ENCODE measurements at places on chromosomes 16 and 17.

- H3K36me3 ChIP-seq, result no peaks in the 10 kb centered on the region
- H3K27me3 ChIP-seq, result no peaks in the 10 kb centered on the region
- no peaks in the 10 kb centered on the region for H3K4me1 ChIP-seq
- H3K4me3 ChIP-seq, result no peak overlapping the region
- no peak overlapping the region for H3K27ac ChIP-seq
- DNase-seq, result no peak
Observed at GRCh38 chr17:76213491-76213890, 26.8 kb downstream of the RNF157 start.

- H3K27me3 ChIP-seq, result peaks cover 71% of the 10 kb centered on the region
- no peak for DNase-seq
- H3K4me3 ChIP-seq, result peak overlapping the region; percentile 43
- H3K4me1 ChIP-seq, result no peaks in the 10 kb centered on the region
- no peaks in the 10 kb centered on the region for H3K36me3 ChIP-seq
Observed at GRCh38 chr17:48541036-48541576, 3.8 kb downstream of the HOXB2 start.

DNA sequence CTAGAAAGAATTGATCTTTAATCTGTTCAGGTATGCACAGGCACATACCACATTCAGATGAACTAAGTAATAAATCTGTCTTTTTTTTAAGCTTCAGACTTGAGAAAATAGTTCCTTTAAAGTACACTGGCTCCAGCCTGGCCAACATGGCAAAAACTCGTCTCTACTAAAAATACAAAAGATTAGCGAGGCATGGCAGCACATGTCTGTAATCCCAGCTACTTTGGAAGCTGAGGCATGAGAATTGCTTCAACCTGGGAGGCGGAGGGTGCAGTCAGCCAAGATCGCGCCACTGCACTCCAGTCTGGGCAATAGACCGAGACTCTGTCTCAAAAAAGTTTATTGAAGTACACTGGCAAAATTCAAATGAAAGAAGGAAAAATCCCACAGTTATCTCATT is 111.0 kb upstream of the NETO2 start:
- no peak overlapping the region for H3K27ac ChIP-seq
- peaks cover 6% of the 10 kb centered on the region for H3K4me1 ChIP-seq
- DNase-seq, result no peak

DNA sequence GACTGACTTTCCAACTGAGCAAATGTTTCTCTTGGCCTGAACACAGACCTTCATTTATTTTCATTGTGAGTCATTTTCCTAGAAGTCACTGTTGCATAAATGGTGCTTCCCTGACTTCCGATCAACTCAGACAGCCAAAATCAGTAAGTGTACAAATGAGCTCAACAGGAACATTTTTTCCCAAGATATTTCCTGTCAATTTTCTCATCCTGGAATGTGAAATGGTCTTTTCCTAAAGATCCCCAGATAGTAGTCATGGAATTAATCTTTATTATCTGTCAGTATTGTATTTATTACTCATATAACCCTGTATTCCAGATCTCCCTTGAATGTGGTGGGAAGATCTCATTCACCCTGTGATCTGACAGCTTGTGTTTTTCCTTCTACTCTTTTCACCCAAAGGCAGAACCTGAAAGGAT is 360.3 kb upstream of the KIF2B start:
- DNase-seq, result no peak
- H3K36me3 ChIP-seq, result no peaks in the 10 kb centered on the region
- H3K27me3 ChIP-seq, result no peaks in the 10 kb centered on the region
- no peak overlapping the region for H3K27ac ChIP-seq
- H3K4me3 ChIP-seq, result no peak overlapping the region
- no peaks in the 10 kb centered on the region for H3K4me1 ChIP-seq

- H3K27ac ChIP-seq, result no peak overlapping the region
- no peak for DNase-seq
- no peak overlapping the region for H3K4me3 ChIP-seq
- no peaks in the 10 kb centered on the region for H3K27me3 ChIP-seq
- H3K36me3 ChIP-seq, result peaks cover 11% of the 10 kb centered on the region
- H3K4me1 ChIP-seq, result peaks cover 6% of the 10 kb centered on the region
Observed at GRCh38 chr17:13576661-13577526, 24.8 kb downstream of the HS3ST3A1 start.

GRCh38 chr16:70592106-70592571 is 54.2 kb upstream of the IL34 start:
- DNase-seq, result no peak
- peaks cover 5% of the 10 kb centered on the region for H3K4me1 ChIP-seq
- H3K27me3 ChIP-seq, result no peaks in the 10 kb centered on the region
- H3K36me3 ChIP-seq, result no peaks in the 10 kb centered on the region

GRCh38 chr17:48006936-48007709 is 30.5 kb downstream of the COPZ2 start:
- no peak for DNase-seq
- peaks cover 51% of the 10 kb centered on the region for H3K4me1 ChIP-seq
- H3K27me3 ChIP-seq, result no peaks in the 10 kb centered on the region
- no peak overlapping the region for H3K4me3 ChIP-seq
- H3K36me3 ChIP-seq, result peaks cover 9% of the 10 kb centered on the region

DNA sequence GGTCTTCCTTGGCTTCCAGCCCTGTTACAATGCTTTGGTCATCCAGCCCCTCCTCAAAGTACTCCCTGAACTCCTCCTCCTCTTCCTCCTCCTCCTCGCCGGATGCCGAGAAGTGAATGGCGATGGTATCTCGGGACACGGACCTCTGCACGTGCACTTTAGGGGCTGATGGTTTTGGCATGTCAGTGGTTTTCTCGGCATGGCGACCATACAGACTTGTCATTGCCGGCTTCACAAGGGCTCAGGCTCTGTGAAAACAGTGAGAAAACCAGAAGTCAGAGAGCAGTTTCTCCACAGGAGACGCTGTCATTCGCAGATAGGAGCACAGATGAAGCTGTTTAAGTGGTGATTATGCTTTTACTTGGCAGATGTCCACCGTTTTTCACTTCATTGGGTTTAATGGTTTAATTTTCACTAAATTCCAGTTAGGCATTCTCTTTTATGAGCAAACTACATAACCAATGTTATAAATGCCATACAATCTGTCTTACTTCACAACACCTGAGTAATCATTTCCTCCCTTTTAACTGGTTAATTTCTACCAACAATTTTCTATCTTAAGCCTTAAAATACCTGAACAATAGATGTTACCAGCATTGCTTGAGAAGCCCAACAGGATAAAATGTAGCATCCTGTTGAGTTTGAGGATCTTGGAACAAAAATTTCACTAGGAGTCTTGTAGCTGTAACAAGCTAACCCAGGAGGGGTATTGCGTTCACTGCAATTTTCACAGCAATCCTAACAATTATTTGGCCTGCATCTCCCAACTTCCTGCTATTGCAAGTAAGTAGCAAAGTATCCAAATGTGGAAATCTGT is 48.9 kb downstream of the TEX2 start:
- H3K27me3 ChIP-seq, result no peaks in the 10 kb centered on the region
- H3K27ac ChIP-seq, result no peak overlapping the region
- H3K36me3 ChIP-seq, result no peaks in the 10 kb centered on the region
- H3K4me3 ChIP-seq, result no peak overlapping the region
- peaks cover 5% of the 10 kb centered on the region for H3K4me1 ChIP-seq

GRCh38 chr17:61492759-61493526 is 40.7 kb downstream of the TBX4 start:
- H3K4me1 ChIP-seq, result peaks cover 3% of the 10 kb centered on the region
- no peak overlapping the region for H3K27ac ChIP-seq
- no peak overlapping the region for H3K4me3 ChIP-seq
- no peak for DNase-seq
- H3K27me3 ChIP-seq, result no peaks in the 10 kb centered on the region
- H3K36me3 ChIP-seq, result no peaks in the 10 kb centered on the region

- H3K4me3 ChIP-seq, result no peak overlapping the region
- H3K27me3 ChIP-seq, result no peaks in the 10 kb centered on the region
- DNase-seq, result no peak
- H3K4me1 ChIP-seq, result no peaks in the 10 kb centered on the region
Observed at GRCh38 chr16:53852678-53853077, 148.7 kb downstream of the FTO start.

GRCh38 chr17:66466840-66467367 is 164.5 kb downstream of the PRKCA start:
- no peaks in the 10 kb centered on the region for H3K27me3 ChIP-seq
- peaks cover 31% of the 10 kb centered on the region for H3K4me1 ChIP-seq
- H3K27ac ChIP-seq, result no peak overlapping the region
- no peak overlapping the region for H3K4me3 ChIP-seq
- no peak for DNase-seq

DNA sequence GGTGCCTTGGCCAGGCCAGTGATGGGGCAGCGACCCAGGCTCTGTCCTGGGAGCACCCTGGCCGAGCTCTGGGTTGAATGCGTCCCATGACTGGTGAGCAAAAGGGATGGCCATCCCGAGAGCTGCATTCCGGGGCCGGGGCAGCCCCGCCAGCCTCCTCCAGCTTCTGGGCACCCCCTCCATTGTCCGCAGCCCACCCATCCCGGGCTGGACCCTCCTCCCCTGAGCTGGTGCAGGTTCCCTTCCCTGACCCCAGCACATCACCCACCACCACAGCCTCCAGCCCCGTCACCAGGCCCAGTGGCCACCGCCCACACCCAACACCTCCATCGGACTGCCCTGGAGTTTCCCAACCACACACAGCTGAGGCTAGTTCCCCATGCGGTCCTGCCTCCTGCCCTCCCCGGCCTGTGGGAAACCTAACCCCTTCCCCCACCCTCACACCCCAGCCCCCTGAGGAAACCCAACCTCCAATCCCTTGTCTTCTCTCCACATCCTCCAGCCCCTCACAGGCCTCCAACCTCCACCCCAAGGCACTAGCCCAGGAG is 16.2 kb upstream of the PVALEF start:
- no peaks in the 10 kb centered on the region for H3K27me3 ChIP-seq
- H3K36me3 ChIP-seq, result no peaks in the 10 kb centered on the region

GRCh38 chr17:77409282-77410161 is 268.8 kb downstream of the SEC14L1 start:
- no peak overlapping the region for H3K4me3 ChIP-seq
- H3K4me1 ChIP-seq, result peaks cover 24% of the 10 kb centered on the region
- H3K27me3 ChIP-seq, result no peaks in the 10 kb centered on the region
- peaks cover 21% of the 10 kb centered on the region for H3K36me3 ChIP-seq
- H3K27ac ChIP-seq, result peak overlapping the region; percentile 22

DNA sequence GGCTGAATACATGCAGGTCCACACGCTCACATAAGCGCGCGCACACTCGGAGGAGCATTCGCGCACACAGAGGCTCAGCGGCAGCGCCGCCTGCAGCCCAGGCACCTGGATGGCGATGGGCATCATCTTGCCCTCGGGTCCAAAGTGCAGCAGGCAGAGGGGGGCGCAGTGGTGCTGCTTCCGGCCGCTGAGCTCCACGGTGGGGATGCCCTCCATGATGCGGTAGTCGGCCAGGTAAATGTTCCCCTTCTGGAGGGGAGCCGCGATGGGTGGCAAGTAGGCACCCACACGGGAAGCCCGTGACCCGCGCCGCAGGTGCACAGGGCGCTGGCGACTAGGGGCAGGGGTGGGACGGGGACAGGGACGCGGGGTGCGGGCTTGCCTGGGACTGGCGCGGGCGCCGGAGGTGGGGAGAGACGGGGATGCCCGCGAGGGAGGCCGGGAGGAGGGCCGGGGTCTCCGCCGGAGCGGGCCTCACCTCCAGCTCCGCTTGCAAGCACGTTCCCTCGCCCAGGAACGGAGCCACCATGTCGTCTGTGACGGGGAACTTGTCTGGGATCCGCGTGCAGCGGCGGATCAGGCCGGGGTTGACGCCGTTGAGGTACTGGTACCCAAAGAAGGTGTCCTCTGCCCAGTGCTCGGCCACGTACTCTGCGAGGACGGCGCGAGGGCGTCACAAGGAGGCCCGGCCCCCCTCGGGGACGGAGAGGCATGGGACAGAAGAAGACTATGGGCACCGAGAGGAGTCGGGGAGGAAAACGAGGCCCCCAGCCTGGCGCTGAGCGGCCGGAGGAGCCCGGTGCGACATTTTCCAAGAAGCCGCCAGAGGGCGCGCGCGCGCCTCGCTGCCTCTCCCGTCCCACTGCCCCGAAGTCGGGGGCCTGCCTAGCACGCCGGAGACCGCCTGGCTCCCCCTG is 8.0 kb downstream of the ALOX12B start:
- DNase-seq, result peak; percentile 80
- no peaks in the 10 kb centered on the region for H3K4me1 ChIP-seq
- peak overlapping the region; percentile 85 for H3K4me3 ChIP-seq
- H3K36me3 ChIP-seq, result no peaks in the 10 kb centered on the region
- H3K27me3 ChIP-seq, result peaks cover 6% of the 10 kb centered on the region

- H3K27me3 ChIP-seq, result no peaks in the 10 kb centered on the region
- peaks cover 15% of the 10 kb centered on the region for H3K4me1 ChIP-seq
- no peaks in the 10 kb centered on the region for H3K36me3 ChIP-seq
- no peak overlapping the region for H3K27ac ChIP-seq
Observed at GRCh38 chr17:75096082-75096625, 8.4 kb downstream of the SLC16A5 start.

- no peak for DNase-seq
- H3K4me3 ChIP-seq, result no peak overlapping the region
- peaks cover 48% of the 10 kb centered on the region for H3K36me3 ChIP-seq
- H3K27ac ChIP-seq, result no peak overlapping the region
Observed at GRCh38 chr17:68349157-68349556, 57.9 kb downstream of the ARSG start.

DNA sequence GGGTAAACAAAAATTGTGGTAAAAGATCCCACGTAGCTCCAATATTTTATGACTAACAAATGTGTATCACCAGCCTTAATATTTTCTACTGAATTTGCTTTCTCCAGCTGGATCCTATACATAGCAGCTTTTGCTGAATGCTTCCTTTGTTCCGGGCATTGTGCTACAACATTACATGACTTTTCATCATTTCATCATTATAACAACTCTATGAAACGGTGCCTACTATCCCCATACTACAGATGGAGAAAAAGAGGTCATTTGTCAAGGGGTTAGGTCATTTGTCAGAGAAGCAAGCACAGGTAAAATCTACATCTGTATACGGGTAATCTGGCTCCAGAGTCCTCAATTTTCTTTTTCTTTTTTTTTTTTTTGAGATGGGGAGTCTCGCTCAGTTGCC is 74.3 kb downstream of the KANSL1 start:
- H3K27me3 ChIP-seq, result no peaks in the 10 kb centered on the region
- H3K36me3 ChIP-seq, result no peaks in the 10 kb centered on the region
- H3K4me3 ChIP-seq, result no peak overlapping the region
- H3K27ac ChIP-seq, result no peak overlapping the region
- no peak for DNase-seq

- H3K4me3 ChIP-seq, result no peak overlapping the region
- peaks cover 36% of the 10 kb centered on the region for H3K4me1 ChIP-seq
- no peaks in the 10 kb centered on the region for H3K36me3 ChIP-seq
- H3K27ac ChIP-seq, result no peak overlapping the region
Observed at GRCh38 chr17:57466017-57466471, 209.7 kb downstream of the MSI2 start.

DNA sequence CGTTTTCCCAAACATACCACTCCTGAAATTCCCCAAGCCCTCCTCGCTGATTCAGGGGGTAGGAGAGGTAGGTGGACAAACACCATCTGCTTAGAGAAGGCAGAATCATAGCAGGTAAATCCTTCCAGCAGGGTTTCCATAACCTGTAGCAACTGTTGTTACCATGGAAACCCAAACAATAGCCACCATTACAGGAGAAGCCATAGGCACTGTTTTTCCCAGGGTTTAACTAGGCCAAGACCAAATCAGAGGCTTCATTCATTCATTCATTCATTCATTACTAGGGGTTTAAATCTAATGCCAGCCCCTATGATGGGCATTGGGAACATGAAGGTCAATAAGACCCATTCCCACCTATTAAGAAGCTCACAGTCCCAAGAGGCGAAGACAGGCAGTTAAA is 25.5 kb upstream of the CIITA start:
- no peak overlapping the region for H3K27ac ChIP-seq
- no peaks in the 10 kb centered on the region for H3K27me3 ChIP-seq
- H3K36me3 ChIP-seq, result no peaks in the 10 kb centered on the region

GRCh38 chr17:33892717-33893591 is 362.1 kb upstream of the CCL2 start:
- H3K27me3 ChIP-seq, result no peaks in the 10 kb centered on the region
- H3K27ac ChIP-seq, result no peak overlapping the region
- H3K4me3 ChIP-seq, result no peak overlapping the region
